ENCODE measurements at places on chromosomes 3 and 15.

GRCh38 chr15:90819850-90820249 lies 48.5 kb upstream of the FURIN start:
- ATAC-seq = peak; percentile 31

DNA sequence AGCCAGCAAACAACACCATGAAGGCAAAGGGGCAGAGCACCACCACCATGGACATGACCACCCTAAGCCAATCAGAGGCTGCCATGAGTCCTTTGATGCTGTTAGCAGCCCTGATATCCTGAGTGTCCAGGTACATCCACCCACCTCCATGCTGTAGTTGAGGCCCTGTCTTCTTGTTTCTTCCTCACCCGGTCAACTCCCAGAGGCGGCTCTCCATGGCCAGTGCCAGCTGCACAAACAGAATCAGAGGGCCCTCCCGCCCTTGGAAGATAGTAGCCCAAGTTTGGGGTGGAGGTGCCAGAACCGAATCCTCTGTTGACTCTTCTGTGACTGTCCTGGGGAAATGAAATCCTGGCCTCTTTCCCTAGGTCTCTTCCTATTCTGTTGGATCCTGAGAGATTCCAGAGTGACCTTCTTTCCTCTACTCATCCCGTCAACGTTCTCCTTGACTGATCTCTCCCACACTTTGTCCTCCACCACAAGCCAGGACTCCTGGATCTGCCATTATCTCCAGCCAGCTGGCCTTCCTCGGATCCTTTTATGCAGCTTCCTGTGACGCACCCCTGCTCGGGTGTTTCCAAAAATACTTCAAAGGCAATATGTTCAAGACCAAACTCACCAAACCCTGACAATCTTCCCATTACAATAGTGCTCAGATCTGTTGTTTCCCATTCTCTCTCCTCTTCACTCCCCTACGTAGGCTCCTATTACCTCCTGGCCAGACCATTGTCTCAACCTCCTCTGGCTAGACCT lies 45.4 kb upstream of the DLG1 start:
- no peak for ATAC-seq

DNA sequence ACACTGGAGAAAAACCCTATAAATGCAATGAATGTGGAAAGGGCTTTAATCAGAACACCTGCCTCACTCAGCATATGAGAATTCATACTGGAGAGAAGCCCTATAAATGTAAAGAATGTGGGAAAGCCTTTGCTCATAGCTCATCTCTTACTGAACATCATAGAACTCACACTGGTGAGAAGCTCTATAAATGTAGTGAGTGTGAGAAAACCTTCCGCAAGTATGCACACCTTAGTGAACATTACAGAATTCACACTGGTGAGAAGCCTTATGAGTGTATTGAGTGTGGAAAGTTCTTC lies 7.4 kb upstream of the ZNF501 start:
- ATAC-seq = no peak

DNA sequence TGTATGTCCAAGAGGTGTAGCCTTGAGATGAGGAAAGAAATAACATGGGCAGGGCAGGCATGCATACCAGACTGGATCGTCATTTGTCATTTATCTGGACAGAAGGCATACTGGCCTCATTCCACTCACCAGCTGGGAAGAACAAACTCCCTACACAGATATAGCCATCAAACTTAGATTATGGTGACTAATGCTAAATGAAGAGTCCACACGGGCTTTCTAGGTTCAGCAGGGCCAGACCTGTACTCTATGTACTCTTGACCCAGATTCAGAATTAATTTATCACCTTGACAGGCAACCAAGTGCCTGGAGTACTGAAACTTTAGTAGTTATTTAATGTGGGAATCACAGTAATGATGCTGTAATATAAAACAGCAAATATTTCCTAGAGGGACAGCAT lies 164.3 kb upstream of the IL12A start:
- no peak for ATAC-seq

DNA sequence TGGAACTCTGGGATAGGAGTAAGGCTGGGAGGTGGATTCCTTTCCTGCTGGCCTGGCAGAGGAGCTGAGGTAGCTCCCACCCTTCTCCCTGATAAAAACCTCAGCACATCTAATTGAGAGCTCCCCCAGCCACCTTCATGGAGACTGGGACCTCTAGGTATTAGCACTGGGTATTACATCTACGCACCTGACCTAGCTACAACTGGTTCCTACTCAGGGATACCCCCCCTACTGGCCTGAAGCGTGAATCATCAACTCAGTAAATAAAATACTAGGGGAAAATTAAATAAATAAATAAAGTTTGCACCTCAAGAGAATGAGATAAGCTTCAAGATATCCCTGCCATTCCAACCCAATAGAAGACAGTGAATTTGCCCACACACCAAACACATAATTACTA lies 140.4 kb downstream of the NEK10 start:
- ATAC-seq = no peak

DNA sequence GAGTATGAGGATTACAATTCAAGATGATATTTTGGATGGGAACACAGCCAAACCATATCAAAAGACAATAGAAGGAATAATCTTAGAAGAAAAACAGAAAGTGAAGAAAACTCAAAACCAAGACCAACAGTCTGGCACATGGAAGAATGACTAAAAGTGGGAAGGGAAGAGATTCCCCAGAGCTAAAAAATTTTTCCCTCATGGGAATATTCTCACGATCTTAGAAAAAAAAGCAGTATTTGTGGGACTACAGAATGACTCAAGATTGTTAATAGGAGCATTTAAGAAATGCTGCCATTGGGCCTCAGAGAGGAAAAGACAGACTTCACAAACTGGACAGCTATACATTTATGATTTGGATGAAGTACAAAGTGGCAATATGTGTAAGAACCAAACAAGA lies 18.3 kb downstream of the OSTN start:
- no peak for ATAC-seq

GRCh38 chr3:127706312-127706711 lies 33.6 kb downstream of the ABTB1 start:
- no peak for ATAC-seq

DNA sequence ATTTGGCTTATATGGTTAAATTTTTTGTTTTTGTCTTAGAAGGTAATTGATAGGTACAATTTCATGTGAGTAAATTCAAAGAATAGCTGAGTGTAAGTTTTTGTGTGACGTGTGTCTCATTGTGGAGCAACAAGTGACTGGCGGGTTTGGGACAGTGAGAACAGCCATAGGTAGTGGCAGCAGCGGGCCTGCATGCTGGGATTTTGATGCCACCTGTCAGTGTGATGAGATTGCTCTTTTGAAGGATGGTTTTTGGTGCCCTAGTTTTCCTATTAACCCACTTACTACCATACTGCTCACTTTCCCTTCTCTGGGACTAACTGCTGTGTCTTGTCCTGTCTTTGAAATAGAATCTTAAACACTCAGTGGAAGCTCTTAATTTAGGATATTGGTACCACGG lies 522.6 kb downstream of the NAALADL2 start:
- no peak for ATAC-seq

DNA sequence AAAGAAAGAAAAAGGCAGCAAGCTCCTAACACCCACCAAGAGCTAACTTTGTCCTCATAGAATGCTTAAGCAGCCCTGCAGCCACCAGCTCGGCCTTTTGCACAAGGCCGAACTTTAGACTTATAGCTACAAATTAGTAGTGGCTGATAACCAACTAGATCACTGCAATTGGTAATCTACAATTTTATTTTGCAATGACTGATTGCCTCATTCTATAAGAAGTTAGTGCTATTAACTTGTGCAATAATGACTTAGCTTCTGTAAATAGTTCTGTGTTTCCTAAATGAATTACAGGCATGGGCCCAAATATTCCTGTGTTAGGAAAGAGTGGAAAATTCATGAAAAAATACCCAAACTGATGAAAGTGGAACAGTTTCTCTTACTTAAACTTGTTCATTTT lies 284.8 kb upstream of the CFAP20DC start:
- ATAC-seq = no peak

- no peak for ATAC-seq
These were observed 76.7 kb downstream of the ARNT2 start for GRCh38 chr15:80480909-80481308.

- ATAC-seq = no peak
These were observed 482.6 kb upstream of the ZNF717 start for GRCh38 chr3:76267851-76268380.

GRCh38 chr15:70030851-70031250 lies 66.9 kb downstream of the TLE3 start:
- no peak for ATAC-seq

DNA sequence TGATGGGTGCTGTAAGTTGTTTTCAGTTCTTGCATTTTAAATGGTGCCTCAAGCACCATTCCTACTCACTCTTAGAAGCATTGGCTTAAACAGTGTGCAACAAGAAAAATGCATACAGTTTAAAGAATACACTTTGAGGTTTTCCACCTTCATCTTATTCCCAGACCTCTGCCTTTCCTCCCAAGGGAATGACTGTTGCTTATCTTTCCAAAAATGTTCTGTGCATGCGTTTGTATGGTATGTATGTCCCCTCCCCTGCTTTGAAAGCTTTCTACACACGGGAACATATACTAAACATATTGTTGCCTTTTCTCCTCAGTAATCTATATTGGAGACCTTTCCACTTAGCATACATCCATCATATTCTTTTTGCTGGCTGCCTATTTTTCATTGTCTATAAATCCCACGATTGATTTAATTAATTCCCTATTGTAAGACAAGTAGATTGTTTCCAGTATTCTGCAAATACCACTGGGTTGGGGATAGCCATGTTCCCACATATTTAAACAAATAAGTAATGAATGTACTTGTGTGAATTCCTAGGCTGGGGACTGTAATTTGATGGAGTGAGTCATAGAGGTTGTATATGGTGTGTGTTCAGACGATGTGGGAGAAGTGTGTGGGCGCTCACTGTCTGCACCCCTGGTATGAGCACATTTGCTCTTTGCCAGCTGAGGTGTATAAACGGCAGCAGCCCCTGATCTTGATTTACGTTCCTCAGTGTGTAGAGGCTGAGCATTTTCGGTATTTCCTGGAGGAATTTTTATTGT lies 5.8 kb downstream of the TRAK1 start:
- peak; percentile 80 for ATAC-seq

GRCh38 chr3:73228959-73229358 lies 167.5 kb downstream of the EBLN2 start:
- ATAC-seq = no peak

DNA sequence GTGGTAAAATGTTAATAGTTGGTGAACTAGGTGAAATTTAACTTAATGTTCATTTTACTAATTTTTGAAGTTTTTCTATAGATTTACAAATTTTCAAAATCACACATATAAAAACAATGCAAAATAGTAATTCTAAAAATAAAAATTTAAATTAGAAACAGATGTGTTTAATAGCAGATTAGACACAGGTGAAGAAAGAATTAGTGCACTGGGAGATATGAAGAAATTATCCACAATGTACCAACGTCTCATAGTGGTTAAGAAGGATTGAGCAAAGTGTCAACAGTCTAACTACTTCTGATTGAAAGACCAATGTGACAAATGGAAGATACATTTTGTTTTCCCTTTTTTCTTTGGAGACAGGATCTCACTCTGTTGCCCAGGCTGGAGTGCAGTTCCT lies 26.5 kb downstream of the SPG11 start:
- ATAC-seq = no peak

DNA sequence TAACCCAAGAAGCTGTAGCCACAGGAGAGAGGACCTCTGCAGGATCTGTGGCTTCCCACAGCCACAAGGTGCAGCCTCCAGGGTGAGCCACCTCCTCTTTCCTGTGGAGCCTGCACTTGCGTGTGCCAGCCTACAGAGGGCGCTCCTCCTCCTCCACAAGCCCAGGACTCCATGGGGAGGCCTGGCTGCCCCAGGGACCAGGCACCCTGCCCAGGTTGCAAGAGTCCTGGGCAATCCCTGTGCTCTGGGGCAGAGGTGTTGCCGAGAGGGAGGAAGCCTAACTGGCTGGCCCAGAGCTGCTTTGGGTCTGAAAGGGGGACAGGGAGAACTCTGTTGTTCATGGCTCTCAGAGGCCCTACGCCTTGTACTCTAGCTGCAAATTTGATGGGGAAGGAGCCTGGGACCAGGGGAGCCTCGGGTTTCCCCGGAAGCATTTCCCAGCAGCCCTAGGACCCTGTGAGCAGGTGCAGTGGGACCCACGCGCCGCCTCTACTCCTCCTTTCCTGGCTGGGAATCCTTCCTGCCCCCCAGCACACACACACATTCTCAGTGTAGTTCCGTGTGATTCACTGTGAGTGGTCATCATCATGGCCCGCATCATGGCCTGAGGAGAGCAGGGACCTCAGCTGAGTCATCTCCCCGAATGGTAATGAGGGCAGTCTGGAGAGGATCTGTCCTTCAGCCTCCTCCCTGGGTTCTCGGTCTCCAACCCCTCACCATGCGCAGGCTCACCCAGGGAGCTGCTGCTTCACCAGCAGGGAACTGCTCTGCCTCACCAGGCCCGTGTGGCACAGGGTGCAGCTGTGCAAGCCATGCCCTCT lies 24.3 kb downstream of the TBC1D21 start:
- ATAC-seq = peak; percentile 93

DNA sequence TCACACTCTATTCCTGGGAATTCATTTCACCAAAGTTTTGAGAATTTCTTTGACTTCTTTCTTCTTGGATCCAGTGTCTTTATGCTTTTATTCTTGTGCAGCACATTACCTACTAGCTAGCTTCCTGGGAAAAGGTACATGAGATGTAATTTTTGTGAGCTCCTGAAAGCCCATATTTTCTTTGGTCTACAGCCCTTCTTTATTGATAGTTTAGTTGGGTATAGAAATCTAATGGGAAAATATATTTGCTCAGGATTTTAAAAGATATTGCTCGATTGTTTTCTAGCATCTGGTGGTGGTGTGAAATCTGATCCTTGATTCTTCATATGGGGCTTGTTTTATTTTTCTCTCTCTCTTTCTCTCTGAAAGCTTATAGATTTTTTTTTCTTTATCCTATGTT lies 45.8 kb downstream of the FOXB1 start:
- no peak for ATAC-seq

- no peak for ATAC-seq
These were observed 137.6 kb downstream of the GOLIM4 start for GRCh38 chr3:167958141-167958540.

DNA sequence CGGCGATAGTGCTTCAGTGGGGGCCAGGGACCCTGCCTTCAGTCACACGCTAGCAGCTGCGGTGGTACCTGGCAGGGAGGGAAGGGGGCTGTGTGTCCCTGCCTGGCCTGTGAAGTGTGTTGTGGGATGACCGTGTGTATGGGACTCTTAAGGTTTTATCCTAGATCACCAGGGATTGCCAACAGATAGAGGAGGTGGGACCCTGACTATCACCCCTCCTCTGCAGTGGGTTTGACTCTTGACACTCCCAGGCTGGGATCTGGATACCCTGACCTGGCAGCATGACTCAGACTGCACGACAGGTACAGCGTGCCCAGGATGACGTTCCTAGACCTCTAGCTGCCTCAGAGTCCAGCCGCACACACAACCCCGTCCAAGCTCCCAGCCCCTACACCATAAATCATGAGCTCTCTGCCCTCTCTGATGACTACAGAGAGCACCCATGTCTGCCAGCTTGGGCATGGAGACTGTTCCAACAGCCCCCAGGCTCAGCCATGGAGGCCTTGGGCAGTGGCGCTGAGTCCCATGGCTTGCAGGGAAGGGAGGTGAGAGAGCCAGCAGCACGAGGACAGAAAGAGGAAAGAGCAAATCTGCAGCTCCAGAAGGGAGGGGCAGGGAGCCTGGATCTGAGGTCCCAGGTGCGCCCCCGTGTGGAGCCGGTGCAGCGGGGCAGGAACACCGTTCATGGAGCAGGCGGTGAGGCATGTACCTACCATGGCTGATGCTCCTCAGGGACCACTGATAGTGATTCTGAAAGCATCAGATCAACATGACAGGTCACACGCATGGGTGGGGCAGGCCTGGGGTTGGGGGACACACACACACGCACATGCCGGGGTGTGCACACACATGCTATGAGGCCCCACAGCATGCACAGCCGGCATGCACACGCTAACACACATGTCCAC lies 71.0 kb downstream of the ADAMTS7 start:
- peak; percentile 60 for ATAC-seq
